ENCODE measurements at places on chromosomes 5 and 9.

DNA sequence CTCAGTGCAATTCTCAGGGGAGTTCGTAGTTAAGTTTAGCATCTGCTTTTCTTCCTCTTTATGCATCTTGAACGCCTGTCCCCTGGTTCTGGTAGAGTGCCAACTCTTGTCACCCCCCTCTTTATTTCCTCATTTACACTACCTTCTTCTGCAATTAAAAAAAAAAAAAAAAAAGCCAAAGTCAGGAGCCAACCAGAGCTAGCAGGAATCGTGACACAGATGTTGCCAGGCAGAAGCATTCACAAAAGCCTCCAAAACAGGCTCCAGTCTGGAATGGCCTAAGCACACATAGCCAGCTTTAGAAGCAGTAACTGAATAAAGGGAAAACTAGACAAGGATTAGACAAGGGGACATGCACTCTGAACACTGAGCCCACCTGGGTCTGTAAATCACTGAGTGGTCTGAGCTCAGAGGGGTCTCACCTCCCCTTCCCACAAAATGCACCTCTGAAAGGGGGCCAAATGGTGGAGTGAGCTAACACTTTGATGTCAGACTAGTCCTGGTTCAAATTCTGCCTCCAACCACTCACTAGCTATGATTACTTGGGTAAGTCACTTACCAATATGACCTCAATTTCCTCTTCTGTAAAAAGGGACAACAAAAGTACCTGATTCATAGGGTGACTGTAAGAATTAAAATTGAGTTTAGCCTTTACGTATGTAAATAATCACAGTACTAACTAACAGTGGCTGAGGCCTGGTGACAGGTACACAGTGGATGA is 2.0 kb downstream of the CD74 start:
- DNase-seq = peak; percentile 71
- H3K4me3 ChIP-seq = peak overlapping the region; percentile 99
- H3K27ac ChIP-seq = peak overlapping the region; percentile 100
- H3K36me3 ChIP-seq = peaks cover 30% of the 10 kb centered on the region
- peaks cover 39% of the 10 kb centered on the region for H3K4me1 ChIP-seq

DNA sequence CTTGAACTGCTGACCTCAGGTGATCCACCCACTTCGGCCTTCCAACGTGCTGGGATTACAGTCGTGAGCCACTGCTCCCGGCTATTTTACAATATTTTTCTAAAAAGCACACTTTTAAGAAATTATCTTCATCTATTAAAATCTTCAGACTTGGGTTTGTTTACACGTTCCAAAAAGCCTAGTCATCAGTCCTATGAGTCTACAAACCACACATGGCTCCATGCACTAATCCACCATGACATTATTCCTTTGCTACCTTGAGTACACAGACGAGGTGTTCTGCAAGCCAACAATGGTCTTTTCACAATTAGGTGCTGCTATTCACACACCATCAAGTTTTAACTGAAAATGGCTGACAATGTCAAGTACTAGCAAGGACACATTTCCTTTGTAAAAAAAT is 41.0 kb downstream of the TRPM6 start:
- DNase-seq = no peak
- H3K4me3 ChIP-seq = no peak overlapping the region
- H3K27ac ChIP-seq = no peak overlapping the region
- no peaks in the 10 kb centered on the region for H3K36me3 ChIP-seq

- H3K36me3 ChIP-seq = no peaks in the 10 kb centered on the region
- no peak for DNase-seq
- H3K4me3 ChIP-seq = no peak overlapping the region
- no peaks in the 10 kb centered on the region for H3K4me1 ChIP-seq
Measured at GRCh38 chr5:43940562-43940961, 337.6 kb downstream of the NNT start.

GRCh38 chr9:6576987-6577386 is 68.5 kb downstream of the GLDC start:
- peaks cover 18% of the 10 kb centered on the region for H3K4me1 ChIP-seq
- H3K36me3 ChIP-seq = no peaks in the 10 kb centered on the region
- no peaks in the 10 kb centered on the region for H3K27me3 ChIP-seq
- no peak for DNase-seq
- H3K4me3 ChIP-seq = no peak overlapping the region
- no peak overlapping the region for H3K27ac ChIP-seq

DNA sequence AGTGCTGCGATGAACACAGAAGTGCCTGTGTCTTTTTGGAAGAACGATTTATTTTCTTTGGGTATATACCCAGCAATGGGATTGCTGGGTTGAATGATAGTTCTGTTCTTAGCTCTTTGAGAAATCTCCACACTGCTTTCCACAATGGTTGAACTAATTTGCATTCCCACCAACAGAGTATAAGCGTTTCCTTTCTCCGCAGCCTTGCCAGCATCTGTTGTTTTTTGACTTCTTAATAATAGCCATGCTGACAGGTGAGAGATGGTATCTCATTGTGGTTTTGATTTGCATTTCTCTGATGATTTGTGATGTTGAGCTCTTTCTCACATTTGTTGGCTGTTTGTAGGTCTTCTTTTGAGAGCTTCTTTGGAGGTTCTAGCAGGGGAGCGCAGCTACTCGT is 134.6 kb downstream of the TENT4A start:
- H3K36me3 ChIP-seq = no peaks in the 10 kb centered on the region
- no peak overlapping the region for H3K4me3 ChIP-seq
- DNase-seq = no peak
- no peak overlapping the region for H3K27ac ChIP-seq

- no peak overlapping the region for H3K4me3 ChIP-seq
- no peak overlapping the region for H3K27ac ChIP-seq
- H3K27me3 ChIP-seq = no peaks in the 10 kb centered on the region
- DNase-seq = no peak
- no peaks in the 10 kb centered on the region for H3K36me3 ChIP-seq
Measured at GRCh38 chr9:93574091-93574899, 2.1 kb upstream of the PHF2 start.

DNA sequence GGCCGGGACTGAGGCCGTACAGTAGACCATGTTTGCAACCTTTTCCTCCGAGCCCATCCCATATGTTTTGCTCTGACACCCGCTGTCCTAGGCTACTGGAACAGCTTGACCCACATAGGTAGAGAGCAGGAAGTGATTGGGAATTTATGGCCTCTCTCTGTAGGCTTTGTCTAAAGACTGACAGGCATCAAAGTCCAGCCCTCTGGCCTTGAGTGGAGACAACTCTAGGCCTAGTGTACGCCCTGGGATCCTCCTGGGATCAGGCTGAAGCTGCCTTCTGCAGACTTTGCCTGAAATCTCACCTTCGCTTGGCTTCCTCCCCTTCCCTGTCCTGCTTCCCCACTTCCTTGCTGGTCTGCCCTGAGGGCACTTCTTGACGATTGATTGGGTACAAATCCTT is 13.6 kb upstream of the AKNA start:
- peaks cover 9% of the 10 kb centered on the region for H3K4me1 ChIP-seq
- H3K27me3 ChIP-seq = no peaks in the 10 kb centered on the region
- H3K36me3 ChIP-seq = no peaks in the 10 kb centered on the region

GRCh38 chr5:88868468-88869068 is 14.4 kb downstream of the MEF2C start:
- no peaks in the 10 kb centered on the region for H3K4me1 ChIP-seq
- DNase-seq = no peak

DNA sequence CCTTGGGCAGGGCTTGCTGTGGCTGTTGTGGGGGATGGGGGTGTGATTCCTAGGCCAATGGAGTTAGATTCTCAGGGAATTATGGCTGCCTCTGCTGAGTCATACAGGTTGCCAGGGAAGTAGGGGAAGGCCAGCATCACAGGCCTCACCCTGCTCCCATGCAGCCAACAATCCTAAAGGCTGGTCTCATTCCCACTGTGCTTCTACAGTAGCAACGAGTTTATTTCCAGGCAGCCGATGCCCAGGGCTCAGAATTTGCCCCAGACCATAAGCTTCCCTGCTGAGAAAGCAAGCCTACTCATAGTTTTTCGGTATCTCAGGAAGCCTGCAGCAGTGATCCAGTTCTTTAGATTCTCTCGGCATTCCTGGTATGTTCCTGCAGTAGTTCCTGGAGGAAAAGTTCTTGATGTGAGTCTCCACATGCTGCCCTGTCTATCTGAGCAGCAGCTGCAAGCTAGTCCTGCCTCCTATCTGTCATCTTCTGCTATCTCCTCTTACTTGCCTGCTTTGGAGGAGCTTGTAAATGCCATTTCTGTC is 59.3 kb upstream of the SELENOP start:
- no peak for DNase-seq
- no peak overlapping the region for H3K27ac ChIP-seq
- H3K36me3 ChIP-seq = no peaks in the 10 kb centered on the region
- no peaks in the 10 kb centered on the region for H3K4me1 ChIP-seq
- no peak overlapping the region for H3K4me3 ChIP-seq

GRCh38 chr5:1651971-1652872 is 128.5 kb upstream of the LPCAT1 start:
- peaks cover 8% of the 10 kb centered on the region for H3K4me1 ChIP-seq
- DNase-seq = no peak
- H3K27me3 ChIP-seq = peaks cover 5% of the 10 kb centered on the region
- no peaks in the 10 kb centered on the region for H3K36me3 ChIP-seq
- no peak overlapping the region for H3K27ac ChIP-seq
- no peak overlapping the region for H3K4me3 ChIP-seq
